Brain pericyte (primary cell): ENCODE measurements at places on chromosomes 2 and 18.

- DNase-seq = no peak
These were observed 787.2 kb downstream of the METTL4 start for GRCh38 chr18:1784113-1784512.

GRCh38 chr2:68352651-68353391 lies 12.3 kb upstream of the PLEK start:
- DNase-seq = no peak

- no peak for DNase-seq
These were observed 23.6 kb downstream of the STARD7 start for GRCh38 chr2:96184989-96185388.

GRCh38 chr18:3625742-3626091 lies 175.7 kb downstream of the TGIF1 start:
- no peak for DNase-seq

DNA sequence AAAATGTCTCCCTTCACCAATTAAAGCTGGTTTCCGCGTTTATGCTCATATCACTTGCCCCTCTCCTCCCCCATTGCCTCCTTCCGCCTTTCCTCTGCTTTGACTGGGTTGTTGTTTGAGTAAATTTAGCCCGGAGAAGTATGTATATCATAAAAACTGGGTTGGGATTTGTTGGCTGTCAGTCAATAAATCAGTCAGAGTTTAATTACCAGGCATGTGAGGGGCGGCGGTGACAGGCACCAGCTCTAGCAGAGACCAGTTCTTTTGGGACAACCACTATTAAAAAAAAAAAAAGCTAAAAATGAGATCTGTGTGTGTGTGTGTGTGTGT lies 382.4 kb upstream of the SMIM21 start:
- no peak for DNase-seq

DNA sequence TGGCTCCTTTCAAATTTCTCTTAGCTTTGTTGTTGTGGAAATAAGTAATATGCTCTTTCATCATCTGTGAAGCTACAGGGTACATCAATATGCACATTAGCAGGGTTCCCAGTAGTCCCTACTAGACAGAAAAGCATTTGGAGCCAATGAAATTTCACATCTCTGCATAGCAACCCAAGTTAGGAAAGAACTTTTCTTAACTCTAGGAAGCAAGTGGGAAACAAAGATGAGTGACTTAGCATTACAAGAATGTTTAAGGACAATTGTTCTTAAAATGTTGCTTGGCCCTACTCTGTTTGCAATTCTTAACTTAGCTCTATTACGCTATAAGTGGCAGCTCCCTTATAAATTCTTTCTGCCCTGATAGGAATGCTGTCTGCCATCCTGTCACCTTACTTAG lies 39.6 kb downstream of the ZEB2 start:
- DNase-seq = no peak

- DNase-seq = no peak
These were observed 674.0 kb downstream of the PLCL1 start for GRCh38 chr2:198478361-198478760.

GRCh38 chr2:10720947-10721395 lies 459 bp upstream of the ATP6V1C2 start:
- no peak for DNase-seq

GRCh38 chr18:7068871-7069590 lies 48.6 kb downstream of the LAMA1 start:
- DNase-seq = no peak
